D721Med (cell line): ENCODE measurements at places on chromosomes 4 and X.

- no peak for DNase-seq
Measured at GRCh38 chr4:8860892-8861575, 10.6 kb downstream of the HMX1 start.

DNA sequence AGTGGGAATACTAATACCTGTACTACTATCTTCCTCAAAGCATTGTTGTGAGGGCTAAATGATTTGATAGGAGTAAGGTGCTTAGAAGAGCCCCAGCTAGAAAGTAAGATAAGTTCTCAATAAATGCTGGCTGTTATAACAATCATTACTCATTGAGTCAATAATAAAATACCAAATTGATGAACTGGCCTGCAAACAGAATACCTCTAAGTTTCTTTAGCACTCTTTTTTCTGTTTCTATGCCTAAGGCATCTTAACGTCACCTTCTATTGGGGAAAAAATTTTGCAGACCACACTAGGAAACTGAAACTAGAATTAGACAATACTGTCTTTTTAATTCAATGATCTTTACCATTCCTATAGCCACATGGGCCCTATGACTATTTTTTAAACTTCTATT is 1.2 kb downstream of the CLTRN start:
- no peak for DNase-seq

- DNase-seq = no peak
Measured at GRCh38 chr4:16524911-16525554, 298.8 kb upstream of the TAPT1 start.

- DNase-seq = no peak
Measured at GRCh38 chr4:174365018-174365587, 81.4 kb downstream of the CEP44 start.

DNA sequence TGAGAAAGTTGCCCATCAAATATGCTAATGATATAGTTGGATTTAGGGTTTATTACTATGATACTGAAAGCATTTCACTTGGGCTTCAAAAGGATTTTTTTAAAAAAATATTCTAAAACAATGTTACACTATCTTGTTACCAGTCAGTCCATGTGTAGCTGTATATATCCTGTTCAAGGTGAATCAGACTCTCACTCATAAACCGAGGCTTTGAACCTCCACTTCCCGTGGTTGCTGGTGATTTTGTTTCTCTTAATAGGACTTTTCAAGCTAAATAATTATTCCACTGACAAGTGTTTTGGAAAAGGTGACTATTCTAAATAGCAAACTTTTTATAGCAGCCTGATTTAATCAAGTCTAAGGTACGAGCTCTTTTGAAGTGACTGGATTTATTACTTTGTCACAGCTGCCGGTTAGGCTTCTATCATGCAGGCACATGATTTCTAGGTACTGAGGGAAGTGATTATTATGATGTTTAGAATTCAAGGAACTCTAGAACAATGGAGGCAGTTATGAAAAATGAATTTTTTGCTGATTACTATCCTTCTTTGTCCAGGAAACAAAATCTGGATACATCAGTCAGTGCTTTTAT is 287.7 kb downstream of the KCTD8 start:
- no peak for DNase-seq

GRCh38 chr4:15400981-15401671 is 26.7 kb upstream of the C1QTNF7 start:
- no peak for DNase-seq

- DNase-seq = no peak
Measured at GRCh38 chrX:133593531-133593930, 178.2 kb upstream of the GPC4 start.

- no peak for DNase-seq
Measured at GRCh38 chr4:140697709-140698560, 58.2 kb downstream of the TBC1D9 start.
